ENCODE measurements at places on chromosomes 7 and 10. TPM values are rescaled to one million over a fixed set of nuclear protein-coding genes. Genes with fewer than 3 reads are reported as not detected.
A peak's percentile ranks its signal among the peaks of the same experiment; 100 is the strongest.

AOAH gene
- total RNA-seq = 9.4 TPM

DNA sequence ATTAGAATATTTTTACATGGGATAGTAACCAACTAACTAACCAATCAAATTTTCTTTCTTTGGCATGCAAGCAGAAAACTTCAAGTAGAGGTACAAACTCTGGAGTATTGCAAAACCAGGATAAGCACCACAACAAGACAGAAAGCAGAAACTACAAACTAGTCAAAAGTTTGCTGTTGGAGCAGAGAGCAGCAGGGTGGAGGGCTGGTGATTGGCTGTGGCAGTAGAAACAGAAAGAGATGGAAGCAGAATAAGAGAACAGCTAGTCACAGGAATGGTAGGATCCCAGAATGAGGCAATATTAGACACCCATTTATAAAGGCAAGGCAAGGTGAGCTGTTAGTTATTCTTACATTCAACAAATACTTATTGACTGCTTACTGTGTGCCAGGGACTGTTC lies 6.8 kb upstream of the MACC1 start:
- no peak for DNase-seq

DNA sequence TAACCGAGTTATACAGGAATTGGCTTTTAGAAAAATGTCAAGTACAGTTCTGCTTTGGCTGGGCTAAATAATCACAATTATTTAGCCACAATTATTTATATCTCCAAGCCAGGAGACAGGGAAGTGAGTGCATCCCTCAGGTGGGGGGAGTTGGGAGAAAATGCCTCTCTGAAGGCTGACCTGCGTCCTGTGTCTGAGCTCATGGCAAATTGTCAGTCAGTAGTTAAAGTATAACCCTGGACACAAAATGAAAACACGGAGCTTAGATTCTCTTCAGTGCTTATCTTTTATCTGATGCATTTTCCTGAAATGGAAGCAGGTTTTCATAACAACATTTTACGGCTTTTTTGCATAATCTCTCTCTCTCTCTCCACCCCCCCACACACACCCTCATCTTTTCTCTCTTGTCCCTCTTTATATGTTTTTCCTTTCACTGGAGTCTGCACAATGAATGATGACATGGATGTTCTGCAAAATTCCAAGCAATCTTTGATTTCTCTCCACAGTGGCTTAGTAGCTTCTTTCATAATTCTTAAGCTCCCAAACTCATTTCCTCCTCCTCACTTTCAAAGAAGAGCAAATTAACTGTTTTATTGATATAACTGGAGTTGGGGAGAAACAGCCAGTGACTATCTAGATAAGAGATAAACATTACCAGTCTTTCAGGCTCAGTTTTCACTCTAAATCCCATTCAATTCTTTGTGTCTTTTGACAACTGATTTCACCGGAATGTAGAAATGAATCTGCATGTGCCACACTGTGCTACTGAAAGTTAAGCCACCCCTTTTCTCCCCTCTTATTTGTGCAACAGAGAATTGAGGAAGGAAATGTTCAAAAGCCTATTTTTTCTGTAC lies 521.4 kb upstream of the GHITM start:
- DNase-seq = no peak

- peak; percentile 89 for DNase-seq
These were observed 321.2 kb downstream of the DNAJB6 start for GRCh38 chr7:157657741-157658740.

GRCh38 chr7:2808891-2809665 lies 35.0 kb downstream of the GNA12 start:
- peak; percentile 75 for DNase-seq

- DNase-seq = no peak
These were observed 49.0 kb upstream of the LYZL1 start for GRCh38 chr10:29239569-29240472.

GRCh38 chr10:131875501-131875900 lies 25.3 kb upstream of the PPP2R2D start:
- DNase-seq = no peak

DNA sequence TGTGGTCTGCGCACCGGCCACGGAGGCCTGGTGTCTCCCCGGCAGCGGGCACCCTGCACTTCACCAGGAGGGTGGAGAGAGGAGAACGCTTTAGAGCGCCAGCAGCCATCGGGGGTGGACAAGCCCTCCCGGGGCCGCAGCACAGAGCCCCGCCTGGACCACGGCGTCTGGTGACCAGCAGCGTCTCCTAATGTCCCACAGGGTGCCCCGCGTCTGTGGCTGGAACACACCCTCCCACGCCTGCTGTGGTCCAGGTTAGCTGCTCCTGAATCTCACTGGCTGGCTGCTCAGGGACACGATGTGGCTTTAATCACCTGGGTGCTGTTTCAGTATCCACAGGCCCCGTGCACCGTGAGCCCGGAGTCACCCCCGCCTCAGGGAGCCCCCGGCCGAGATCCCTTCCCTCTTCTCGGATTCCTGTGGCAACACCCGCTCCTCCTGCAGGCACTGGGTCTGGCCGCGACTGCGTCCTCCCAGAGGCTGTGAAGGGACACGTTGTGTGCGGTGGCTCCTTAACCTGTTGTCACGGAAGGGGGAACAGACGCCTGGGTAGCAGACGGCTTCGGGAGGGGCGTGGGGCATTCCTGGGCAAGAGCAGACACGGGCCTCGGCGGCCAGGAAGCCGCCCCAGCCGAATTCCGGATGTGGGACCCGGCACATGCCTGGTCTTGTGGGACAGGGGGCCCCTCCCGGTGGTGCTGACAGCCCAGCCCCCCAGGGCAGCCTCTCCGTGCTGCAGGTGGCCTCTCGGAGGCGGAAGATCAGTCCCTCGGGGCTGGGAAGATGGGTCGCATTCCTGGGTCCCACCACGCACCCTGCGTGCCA lies 78.9 kb downstream of the FOXL3 start:
- DNase-seq = no peak

- DNase-seq = no peak
These were observed 649.1 kb downstream of the INHBA start for GRCh38 chr7:41053820-41054219.

- DNase-seq = no peak
These were observed 57.4 kb downstream of the CDK6 start for GRCh38 chr7:92778972-92779371.

- DNase-seq = no peak
These were observed 103.5 kb downstream of the SRI start for GRCh38 chr7:88116235-88116795.

DNA sequence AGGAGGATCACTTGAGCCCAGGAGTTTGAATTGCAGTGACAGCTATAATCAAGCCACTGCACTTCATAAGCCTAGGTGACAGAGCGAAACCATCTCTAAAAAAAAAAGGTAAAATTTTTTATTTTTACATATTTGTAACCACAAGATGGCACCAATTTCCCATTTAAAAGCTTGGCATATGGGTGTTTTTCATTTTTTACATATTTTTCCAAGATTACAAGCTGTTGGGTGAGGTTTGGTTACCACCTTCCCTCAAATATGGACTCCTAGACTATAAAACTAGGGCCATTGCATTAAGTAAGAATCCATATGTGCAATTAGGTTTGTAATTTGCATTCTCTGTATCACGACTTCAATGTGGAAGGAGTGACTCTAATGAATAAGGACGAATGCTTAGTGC lies 129.3 kb upstream of the ACBD5 start:
- no peak for DNase-seq
